ENCODE measurements at places on chromosomes 2 and 18.

DNA sequence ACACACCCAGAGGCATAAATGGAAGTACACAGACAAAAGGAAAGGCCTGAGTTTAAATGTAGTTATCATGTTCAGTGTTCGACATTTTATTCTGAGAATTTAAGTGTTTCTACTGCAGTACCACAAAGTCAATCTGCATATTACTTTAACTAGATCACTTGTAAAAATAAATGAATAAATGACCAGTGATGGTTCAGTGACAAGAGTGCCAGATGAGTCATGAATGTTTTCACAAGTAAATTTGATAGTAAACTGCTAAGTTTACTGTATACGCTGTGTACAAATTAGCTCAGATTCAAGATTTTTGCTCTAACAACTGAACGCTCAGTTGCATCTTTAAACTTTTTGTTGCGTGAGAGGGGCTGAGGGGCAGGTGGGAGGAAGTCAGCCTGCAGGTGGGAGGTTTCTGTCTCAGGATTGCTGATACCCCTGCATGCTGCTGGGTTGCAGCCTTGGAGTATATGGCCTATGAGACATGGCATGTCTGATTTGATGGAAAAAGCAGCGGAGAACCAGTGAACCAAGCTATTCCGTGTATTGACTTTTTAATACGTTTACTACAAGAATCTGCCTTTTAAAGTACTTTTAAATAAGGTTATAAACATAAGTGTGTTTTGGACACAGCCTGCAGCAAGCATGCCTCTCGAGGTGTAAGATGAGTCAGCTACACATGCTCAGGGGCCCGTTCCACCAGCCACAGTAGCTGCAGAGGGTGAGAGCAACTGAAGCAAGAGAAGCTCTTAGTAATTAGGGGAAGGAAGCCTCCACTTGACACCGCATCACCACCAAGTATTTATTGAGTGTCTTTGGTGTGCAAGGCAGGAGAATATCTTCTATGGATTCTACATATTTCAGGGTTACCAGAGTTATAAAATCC, 245.1 kb downstream of the NEDD4L start:
- DNase-seq = no peak

- no peak for DNase-seq
These were observed 99.0 kb upstream of the TPO start for GRCh38 chr2:1314254-1314653.

- DNase-seq = no peak
These were observed 56.7 kb downstream of the LBH start for GRCh38 chr2:30287857-30288513.

DNA sequence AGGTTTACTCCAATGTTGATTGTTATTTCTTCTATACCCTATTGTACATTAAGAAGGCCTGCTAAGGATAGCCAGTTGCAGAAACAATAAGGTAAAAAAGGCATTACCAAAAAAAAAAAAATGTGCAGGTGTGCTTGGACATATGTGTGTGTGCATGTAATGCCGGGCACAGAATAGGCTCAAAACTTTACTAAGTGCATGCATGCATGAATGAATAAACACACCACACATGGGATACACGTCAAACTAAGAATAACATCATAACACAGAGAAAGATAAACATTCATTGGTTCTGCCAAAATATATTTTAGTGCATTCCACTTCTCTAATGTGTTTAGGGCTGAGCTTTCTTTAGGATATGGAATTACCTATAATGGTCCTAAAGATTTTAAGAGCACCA, 298.2 kb downstream of the TCF4 start:
- no peak for DNase-seq

DNA sequence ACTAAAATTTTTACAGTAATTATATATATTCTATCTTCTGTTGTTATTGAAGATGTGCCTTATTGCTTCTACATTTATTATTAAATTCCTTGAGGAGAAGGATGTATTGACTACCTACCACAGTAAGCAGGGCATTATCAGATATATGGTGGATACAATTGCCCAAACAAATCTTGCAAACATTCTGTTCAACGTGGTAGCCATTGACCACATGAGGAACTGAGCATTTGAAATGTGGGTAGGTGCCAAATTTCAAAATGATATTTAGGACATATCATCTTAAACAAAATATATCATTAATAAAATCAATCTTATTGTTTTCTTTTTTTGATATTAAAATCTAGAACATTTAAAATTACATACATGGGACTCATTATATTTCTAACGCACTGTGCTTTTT, 11.1 kb downstream of the SCN3A start:
- DNase-seq = no peak

GRCh38 chr18:48680339-48681250, 141.8 kb downstream of the CTIF start:
- DNase-seq = no peak

DNA sequence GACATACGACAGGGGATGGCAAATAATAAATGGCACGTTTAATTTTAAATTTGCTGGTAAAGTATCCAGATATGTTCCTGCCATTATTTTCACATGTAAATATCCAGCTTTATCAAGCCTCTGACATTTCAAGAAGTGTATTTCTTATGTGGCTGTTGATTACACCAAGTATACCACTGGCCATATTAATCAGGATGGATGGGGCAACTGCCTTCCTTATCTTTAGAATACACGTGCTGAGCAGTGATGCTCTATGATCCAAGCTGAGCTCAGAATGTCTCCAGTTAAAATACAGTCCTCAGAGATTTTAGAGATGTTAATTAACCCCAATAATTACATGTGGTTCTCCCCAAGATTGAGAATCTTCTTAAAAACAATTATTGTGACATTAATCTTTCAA, 38.3 kb upstream of the RAPGEF4 start:
- no peak for DNase-seq

DNA sequence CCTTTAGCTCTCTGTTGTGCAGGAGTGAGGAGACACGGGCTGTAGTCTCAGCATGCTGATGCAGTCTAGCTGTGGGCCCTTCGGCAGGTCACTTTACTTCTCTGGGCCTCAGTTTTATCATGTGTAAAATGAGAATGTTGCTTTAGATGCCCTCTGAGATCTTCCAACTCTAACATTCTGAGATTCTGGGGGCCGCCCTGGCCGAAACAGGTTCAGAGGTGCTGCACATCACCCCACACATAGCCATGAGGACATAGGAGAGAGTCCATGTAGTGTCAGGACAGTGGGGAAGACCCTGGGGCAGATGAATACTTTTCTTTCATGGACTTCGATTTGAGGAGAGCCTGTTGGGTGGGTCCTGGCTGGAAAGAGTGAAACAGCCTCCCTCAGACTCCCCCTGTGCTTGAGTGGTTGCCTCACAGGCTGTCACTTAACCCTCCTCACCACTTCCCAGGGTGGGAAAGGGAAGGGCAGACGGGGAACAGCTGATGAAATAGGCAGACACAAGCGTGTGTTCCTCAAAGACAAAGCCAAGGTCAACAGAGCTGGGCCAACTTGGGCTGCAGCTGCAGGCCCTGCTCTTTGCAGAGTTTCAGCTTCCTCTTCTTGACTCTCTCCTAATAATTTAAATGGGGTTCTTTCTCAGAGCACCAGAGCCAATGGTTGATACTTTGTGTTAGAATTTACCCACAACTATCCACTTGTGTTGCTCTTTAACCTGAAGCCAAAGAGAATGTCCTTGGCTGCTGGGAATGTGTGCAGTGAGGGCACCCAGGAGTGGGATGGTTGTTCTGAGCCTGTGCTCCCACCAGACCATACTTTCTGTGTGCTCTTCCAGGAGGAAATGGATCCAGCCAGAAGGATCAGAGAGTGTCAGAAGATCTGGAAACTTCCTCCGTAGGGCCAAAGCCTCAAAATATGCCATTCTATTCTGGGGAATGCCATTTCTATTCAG, 14.7 kb upstream of the MRPL33 start:
- DNase-seq = no peak

- no peak for DNase-seq
These were observed 107.7 kb upstream of the MCFD2 start for GRCh38 chr2:47023332-47023731.

DNA sequence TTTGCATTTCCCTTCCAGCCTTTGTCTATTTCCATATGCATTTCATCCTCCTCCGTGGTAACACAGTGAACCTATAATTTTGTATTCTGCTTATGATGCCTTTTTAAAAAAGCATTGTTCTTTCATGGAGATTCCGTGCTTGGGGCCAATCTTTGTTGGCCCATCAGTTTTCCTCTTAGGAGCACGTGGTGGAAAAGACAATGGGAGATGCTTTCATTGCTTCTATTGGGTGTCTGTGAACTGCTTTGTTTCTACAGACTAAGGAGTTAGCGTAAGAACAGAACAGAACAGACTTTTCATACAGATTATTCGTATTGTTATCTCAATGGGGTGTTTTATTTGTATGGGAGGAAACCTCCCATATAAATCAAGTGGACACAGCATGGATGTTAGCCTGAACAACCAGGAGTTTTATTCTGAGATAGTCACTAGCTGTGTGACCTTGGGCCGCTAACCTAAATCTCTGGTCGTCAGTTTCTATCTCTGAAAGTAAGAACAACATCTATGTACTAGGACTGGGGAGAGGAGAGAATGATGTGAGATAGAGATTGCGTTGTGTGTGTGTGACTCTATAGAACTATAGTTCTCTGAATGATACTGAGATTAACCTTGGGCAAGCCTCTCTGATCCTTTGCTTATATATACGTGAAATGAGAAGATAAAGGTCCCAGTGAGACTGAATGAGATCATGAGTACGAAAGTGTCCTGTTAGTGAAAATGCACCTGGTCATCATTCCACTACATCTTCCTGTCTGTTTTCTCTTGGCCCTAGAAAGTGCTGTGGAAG, 22.9 kb upstream of the YWHAQ start:
- DNase-seq = no peak

GRCh38 chr2:191001032-191001431, 12.9 kb downstream of the STAT1 start:
- DNase-seq = no peak

GRCh38 chr2:121211251-121211650, 73.8 kb downstream of the TFCP2L1 start:
- DNase-seq = no peak

DNA sequence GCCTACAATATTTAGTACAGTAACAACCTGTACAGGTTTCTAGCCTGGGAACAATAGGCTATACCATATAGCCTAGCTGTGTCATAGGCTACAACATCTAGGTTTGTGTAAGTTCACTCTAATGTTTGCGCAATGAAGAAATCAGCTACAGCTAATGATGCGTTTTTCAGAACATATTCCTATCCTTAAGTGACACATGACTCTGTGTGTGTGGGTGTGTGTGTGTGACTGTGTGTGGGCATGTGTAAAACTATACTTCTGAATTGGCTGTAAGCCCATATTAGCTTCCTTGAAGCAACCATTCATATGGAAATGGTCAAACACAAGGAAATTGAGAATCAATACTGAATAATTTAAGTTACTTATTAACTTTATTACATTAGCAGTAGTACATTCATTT, 120.8 kb upstream of the SULT1C3 start:
- DNase-seq = no peak

GRCh38 chr18:57921708-57922107, 118.6 kb upstream of the ATP8B1 start:
- no peak for DNase-seq

- no peak for DNase-seq
These were observed 209.7 kb upstream of the EPAS1 start for GRCh38 chr2:46087492-46087891.

DNA sequence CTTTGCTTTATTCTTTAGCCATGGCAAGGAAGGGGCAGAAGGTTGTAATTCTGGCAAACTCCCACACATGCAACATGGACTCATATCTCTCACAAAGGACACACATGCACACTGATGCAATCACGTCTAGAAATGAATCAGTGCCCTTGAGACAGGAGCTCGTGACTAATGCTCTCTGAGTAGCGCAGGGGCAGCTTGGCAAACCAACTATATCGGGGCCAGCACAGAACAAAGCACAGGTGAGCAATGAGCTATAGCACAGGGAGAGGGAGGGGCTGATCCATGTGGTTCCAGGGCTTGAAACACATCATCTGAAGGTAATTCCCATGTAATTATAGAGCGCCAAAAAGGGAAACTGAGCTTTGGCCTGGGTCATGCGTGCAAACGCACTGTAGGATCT, 165.2 kb upstream of the KLF7 start:
- DNase-seq = no peak

DNA sequence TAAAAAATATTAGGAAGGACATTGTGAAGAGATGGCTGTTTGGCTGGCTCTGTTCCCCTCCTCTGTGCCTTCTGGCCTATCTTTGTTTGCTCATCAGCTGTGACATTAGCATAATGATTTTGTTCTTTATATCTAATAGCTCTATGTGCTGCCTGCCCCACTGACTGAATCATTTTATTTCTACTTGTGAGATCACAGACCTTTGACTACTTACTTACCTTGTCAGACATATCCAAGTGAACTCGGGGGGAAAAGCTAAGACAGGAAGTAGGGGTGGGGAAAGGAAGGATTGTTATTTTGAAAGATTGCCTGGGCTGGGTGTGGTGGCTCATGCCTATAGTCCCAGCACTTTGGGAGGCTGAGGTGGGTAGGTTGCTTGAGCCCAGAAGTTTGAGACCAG, 104.2 kb downstream of the ASAP2 start:
- DNase-seq = no peak

GRCh38 chr18:79819064-79819967, 21.6 kb downstream of the KCNG2 start:
- DNase-seq = no peak

- DNase-seq = no peak
These were observed 24.0 kb downstream of the CFAP210 start for GRCh38 chr2:169670215-169670651.

DNA sequence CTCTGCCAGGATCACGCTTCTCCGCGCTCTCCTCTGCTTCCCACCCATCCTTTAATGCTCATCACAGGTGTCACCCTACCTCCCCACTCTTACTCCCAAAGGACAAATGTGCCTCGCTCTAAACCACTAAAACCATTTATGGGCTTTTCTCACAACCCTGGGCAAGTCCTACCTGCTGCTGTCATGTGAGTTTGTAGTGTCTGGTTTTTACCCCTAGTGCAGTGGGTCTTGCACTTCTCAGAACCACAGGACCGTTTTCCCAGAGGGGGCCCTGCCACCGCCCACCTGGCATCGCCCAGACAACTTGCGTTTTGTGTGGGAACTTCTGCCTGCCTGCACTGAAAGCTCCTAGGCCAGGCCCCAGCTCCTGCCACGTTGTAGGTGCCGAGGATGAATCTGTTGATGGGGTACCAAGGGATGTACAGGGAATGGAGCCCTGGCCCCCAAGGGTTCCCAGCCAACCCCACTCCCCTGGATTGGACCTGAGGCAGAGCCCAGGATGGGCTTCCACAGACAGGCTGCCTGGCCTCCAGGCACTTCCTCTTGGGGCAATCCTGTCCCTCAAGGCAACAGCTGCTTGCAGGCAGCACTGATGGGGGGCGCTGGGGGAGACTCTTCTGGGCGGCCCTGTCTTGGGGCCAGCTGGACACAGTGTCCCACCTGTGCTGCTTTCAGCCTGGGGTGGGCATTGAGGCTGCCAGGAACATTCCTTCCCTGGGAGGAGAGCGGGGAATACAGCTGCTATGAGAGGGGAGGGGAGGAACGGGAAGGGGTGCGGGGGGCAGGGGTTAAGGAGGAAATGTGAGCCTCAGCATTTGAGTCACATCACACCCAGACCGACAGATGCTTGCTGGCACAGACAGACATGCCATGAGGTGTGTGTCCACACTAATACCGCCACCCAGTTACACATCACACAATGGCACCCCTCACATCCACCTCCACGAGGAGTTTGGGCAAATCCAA, 176.3 kb downstream of the ZFP36L2 start:
- DNase-seq = no peak

All from T-helper 22 cell (primary cell).